Glomerular endothelial cell (primary cell): ENCODE measurements at places on chromosomes 12 and 14. TPM values are rescaled to one million over a fixed set of nuclear protein-coding genes. Genes with fewer than 3 reads are reported as not detected.

Gene RD3L
- total RNA-seq, result not detected in 2 replicates

DNA sequence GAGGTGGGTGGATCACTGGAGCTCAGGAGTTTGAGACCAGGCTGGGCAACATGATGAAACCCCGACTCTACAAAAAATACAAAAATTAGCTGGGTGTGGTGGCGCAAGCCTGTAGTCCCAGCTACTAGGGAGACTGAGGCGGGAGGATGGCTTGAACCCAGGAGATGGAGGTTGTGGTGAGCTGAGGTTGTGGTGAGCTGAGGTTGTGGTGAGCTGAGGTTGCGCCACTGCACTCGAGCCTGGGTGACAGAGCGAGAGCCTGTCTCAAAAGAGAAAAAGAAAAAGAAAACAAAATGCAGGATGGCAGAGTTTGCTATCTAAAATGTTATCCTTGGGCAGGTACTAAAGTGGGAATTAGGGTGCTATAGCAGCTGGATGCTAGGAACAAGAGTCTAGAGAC lies 10.8 kb upstream of the GPRC5A start:
- DNase-seq, result no peak

DNA sequence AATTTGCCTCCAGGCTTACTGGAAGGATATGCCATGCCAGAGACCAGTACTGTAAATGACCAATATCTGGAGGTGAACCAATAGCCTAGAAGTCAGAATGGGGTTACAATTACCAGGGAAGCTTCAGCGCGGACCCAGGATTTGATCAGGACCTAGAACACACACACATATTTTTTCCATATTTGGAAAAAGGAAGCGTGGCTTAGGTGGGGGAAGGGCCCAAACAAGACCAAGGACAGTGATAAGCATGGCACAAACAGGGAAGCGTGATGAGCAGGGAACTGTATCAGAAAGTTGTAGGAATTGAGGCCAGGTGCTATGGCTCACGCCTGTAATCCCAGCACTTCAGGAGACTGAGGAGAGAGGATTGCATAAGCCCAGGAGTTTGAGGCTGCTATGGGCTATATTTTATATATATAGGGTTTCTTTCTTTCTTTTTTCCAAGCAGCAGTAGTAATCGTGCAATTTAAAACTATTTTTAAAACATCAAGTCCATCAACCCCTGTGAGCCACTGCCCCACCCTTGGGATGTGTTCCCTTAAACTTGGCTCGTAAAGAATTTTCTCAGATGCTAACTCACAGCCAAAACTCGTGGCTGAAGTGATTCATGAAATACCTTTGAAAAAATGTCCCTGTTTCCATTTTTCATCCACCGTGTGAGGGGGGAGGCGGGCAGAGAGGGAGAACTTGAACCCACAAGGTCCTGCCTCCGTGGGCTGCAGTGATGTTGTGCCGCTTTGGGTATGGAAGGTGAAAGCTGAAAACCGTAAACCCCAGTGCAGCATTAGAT lies 16.7 kb downstream of the HRK start:
- DNase-seq, result no peak

GRCh38 chr14:105930572-105930971 lies 404.2 kb downstream of the TMEM121 start:
- no peak for DNase-seq

DNA sequence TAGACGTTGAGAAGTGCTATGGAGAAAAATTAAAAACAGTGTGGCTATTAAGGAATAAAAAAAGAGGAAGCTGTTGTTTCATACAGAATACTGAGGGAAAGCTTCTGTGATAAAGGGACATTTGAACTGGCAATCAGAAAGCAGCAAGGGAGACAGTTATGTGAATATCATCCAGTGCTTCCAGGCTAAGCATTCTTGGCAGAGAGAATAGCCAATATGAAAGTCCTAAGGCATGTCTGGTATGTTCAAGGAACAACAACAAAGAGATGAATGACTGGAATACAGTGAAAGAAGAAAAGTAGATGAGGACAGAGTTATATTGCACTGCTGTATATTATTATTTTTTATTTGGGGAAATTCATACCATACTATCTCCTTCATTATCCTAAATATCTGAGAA lies 23.9 kb downstream of the SCAF11 start:
- no peak for DNase-seq

DNA sequence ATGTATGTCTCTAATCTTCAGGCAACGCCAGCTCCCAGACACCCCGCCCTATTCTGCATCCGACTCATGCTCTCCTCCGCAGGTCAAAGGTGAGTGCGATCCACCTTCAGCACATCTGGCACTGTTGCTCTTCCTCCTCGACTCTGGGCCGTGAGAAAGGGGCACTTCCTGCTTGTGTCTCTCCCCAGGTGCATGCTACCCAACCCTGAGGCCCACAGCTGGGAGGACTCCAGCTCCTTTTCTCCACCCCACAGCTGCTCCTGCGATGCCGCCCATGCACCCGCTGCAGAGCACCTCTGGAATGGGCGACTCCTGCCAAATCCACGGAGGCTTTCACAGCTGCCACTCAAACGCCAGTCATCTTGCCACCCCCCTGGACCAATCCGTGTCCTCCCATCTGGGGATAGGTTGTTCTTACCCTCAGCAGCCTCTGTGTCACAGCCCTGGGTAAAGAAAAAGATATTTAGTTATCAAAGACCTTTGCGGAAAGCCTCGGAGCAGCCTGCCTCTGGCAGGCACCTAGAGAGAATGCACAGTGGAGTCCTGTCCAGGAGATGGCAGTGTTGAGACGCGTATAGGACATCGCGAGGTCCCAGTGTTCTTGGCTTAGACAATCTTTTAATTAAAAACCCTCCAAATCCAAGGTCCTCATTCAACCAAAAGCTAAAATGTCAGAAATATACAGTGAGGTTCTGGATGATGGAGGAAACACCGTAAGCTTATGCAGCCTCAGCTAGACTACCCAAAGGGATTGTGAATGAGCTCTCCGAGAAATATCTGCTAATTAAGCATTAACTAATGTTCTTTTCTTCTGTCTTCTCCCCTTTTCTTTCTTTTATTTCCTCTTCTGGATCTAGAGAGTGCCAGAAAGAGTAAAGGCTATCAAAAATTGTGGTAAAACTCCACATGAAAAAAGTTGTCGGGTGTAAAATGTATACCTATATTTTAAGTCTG lies 54.3 kb downstream of the MYRFL start:
- no peak for DNase-seq

DNA sequence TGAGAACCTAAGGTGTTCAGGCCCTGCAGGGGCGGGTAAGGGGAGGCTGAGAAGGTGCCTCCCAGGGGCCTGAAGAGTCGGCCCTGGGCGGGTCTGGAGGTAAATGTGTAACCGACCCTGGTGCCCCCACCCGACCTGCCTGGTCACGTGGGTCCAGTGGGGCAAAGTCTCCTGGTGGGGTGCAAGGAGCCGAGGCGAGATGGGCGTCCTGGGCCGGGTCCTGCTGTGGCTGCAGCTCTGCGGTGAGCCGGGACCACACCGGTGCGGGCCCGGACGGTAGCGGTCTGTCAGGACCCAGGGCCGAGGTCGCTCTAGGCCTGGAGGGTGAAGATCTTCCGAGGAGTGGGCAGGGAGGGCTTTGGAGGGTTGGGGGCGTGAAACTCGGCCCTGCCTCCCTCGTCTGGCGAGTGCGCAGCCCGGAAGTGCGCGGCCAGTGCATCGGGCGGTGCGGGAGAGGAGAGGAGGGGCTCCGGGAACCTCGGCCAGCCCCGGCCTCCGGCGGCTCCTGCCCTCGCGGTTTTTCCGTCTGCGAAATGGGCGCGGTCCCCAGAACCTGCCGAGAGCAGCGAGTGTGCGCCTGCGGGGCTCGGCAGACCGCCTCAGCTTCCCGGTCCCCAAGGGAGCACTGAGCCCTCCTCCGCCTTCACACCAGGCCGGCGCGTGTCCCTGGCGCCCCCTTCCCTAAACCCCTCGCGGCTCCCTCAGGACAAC lies at the start of gene AMN:
TSS of gene AMN (plus strand) at position 174 of the 711 bp plus-strand sequence. CDS start at position 200, 26 bp downstream.
- DNase-seq, result no peak
